ENCODE measurements at places on chromosomes 11 and 22.

GRCh38 chr11:10460611-10461275, 5.7 kb downstream of the AMPD3 start:
- 0 out of 2 replicates have a peak, but pooled peaks cover 2% of the 10 kb centered on the region for H3K4me1 ChIP-seq
- no peaks in the 10 kb centered on the region for H3K36me3 ChIP-seq
- no peak for DNase-seq

GRCh38 chr11:59833602-59834001, 11.7 kb downstream of the CBLIF start:
- no peak overlapping the region for H3K4me3 ChIP-seq
- DNase-seq: no peak
- no peaks in the 10 kb centered on the region for H3K27me3 ChIP-seq
- no peaks in the 10 kb centered on the region for H3K4me1 ChIP-seq

DNA sequence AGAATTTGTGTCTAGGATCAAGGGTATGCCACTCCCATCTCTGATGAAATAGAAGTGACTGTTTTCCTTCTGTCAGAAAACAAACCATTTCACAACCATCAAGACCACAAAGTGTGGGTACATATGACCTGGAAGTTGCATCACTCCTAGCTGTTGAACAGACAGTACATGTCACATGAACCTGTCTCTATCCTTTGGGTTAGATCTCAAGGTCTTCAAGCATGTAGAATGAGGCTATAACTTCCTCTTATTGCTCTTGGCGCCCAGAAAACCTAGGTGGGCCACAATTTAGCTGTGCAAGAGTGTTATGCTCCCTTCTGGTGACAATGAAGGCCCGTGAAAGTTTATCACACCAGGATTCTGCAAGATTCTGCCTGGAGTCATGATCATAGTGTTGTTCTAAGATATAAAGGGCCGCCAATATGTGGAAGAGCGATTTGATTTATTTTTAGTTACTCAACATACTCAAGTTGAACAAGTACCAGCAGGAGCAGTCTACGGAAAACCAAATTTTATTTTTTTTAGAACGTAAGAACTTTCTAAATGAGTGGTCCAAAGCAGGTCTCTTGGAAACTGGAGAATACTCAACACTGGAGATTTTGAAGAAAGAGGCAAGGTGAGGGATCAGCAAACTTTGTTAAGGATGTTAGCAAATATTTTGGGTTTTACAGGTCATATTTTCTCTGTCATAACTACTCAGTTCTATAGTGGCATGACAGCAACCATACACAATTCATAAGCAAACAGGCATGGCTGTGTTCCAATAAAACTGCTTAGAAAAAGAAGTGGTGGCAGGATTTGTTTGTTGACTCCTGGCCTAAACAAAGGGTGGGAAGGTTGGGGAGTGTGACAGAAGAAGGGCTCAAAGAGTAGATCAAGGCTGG, 101.8 kb downstream of the USP35 start:
- no peak overlapping the region for H3K27ac ChIP-seq
- H3K4me3 ChIP-seq: no peak overlapping the region
- no peaks in the 10 kb centered on the region for H3K27me3 ChIP-seq
- H3K36me3 ChIP-seq: no peaks in the 10 kb centered on the region
- H3K4me1 ChIP-seq: no peaks in the 10 kb centered on the region

GRCh38 chr11:44300844-44301563, 8.9 kb downstream of the ALX4 start:
- H3K27me3 ChIP-seq: peaks cover 47% of the 10 kb centered on the region
- H3K27ac ChIP-seq: no peak overlapping the region
- H3K4me3 ChIP-seq: no peak overlapping the region
- no peak for DNase-seq
